ENCODE measurements at places on chromosomes 3 and 15.

DNA sequence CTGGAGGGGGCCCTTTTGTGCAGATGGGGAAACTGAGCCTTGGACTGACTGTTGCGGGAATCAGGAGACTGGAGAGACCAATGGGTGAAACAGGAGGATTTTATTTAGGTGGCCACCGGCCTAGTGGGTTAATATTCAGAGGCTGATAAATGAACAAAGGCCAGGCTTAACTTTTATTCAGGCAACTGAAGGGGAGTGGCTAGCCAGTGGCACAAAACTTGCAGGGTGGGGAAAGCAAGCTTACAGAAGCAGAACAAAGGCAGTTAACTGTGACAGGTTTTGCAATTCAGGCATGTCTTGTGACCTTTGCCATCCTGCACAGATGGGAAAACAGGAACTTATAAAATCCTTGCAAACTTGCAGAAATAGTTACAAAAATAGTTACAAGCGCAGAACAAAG, 24.9 kb upstream of the ACAD9 start:
- DNase-seq, result no peak

DNA sequence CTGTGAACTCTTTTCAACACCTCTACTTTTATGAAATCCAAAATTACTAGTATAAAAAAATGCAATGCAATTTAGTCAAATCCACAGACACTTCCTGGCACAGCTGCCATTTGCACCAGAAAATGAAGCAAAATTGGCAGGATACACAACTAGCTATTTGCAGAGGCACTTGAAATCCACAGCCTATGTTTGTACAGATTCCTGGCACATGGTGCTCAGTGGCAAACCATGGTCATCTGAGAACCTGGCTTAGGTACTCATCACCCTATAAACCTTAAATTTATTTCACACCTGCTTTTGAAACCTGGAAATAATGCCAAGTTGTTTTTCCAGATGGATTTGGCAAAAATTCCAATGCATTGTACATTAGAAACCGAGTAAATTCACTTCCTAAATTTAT, 20.2 kb upstream of the PPM1L start:
- no peak for DNase-seq

DNA sequence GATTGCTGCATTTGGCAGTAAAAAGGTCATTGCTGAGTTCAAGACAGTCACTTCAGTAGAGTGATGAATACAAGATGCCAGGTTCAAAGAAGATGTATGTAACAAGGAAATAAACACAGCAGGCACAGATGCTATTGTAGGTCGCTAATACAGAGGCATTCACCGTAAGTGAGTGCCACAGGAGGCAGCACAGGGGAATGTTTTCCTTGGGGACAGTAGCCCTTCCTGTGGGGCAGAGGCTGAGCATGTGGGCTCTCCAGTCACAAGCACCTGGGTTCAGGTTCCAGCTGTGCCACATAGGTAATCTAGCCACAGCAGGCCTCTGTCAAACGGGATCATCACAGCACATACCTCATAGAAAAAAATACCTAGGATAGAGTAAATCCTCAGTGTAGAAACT, 86.3 kb downstream of the RSL24D1 start:
- no peak for DNase-seq

- DNase-seq, result no peak
Observed at GRCh38 chr3:105867712-105868430, 941 bp downstream of the CBLB start.

DNA sequence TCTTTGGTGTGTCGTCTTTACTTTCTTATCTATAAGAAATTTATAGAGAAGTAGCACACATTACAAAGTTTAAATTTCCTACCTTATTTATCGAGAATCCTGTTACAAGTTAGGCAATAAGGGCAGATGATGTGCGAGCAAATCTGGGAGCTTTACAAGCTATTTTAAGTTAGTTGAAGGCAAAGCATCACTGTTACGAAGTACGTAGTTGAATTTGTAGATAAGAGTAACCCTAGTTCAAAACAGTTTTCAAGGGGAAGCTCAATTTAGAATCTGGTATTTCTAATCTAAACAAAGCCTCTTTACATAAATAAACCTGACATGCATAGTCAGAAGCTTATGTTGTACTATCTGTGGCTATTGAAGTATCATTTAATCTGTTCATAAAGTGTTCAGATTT, 8.4 kb downstream of the KBTBD8 start:
- DNase-seq, result no peak

DNA sequence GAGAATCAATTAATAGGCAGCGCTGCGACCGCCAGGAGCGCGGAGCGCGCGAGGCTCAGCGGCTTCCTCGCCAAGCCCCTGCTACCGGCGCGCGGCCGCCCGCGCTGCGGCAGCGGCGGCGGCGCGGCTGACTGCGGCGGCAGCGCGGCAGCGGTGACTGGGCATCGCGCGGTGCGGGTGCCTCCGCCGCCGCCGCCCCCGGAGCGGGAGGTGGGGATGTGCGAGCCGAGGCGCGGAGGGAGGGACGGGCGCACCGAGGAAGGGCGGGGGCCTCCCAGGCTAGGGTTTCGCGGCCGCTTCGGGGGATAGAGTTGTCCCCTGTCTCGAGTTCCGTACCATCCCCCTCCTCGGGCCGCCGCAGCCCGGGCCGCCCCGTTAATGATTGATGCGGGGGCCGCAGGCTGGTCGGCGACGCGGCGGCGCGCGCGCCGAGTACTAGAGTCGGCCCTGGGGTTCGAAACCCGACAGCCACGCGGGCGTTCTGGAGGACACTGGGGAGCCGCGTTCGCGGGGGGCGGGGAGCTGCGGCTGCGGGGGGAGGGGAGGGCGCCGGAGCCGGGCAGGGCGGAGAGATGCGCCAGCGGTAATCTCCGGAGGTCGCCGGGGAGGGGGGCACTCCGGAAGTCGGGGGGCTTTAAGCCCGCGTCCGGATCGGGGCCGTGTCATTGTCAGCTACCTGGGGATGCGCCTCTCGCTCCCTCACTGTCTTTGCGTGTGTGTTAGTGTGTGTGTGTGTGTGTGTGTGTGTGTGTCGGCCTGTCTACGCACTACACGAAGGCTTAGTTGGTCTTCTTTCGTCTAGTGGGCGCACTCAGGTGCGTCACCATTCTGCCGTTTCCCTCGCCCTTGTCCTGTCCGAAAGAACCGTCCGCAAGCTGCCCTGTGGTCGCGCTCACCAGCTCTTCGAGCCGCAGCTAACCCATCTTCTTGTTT, at the start of gene PAQR9:
Gene PAQR9, minus strand, starts transcription at position 159 of the 933 bp plus-strand sequence. CDS start 338 bp downstream, outside the sequence.
- peak; percentile 23 for DNase-seq

GRCh38 chr3:130844462-130844861, 49.4 kb upstream of the ATP2C1 start:
- no peak for DNase-seq

GRCh38 chr3:156252656-156253055, 132.3 kb downstream of the KCNAB1 start:
- DNase-seq, result no peak

- no peak for DNase-seq
Observed at GRCh38 chr15:26158176-26158575, 295.0 kb upstream of the ATP10A start.

DNA sequence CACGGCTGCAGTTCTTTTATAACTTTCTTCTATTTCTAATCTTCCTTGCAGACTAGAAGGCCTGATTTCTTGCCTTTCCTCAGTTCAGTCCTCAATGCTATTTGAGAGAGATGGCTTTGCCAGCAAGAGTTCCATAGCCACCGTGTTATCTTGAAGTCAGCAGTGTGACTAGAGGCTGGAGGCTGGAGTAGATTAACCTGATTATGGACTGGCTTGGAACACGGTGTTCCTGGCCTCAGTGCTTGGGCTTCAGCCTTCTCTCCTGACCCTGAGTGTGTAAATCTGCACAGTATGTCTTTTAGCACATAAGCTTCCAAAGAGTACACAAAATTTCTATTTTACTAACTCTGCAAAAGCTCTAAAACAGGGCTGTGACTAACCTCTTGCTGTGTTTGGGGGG, 61.4 kb downstream of the CCDC54 start:
- DNase-seq, result no peak

DNA sequence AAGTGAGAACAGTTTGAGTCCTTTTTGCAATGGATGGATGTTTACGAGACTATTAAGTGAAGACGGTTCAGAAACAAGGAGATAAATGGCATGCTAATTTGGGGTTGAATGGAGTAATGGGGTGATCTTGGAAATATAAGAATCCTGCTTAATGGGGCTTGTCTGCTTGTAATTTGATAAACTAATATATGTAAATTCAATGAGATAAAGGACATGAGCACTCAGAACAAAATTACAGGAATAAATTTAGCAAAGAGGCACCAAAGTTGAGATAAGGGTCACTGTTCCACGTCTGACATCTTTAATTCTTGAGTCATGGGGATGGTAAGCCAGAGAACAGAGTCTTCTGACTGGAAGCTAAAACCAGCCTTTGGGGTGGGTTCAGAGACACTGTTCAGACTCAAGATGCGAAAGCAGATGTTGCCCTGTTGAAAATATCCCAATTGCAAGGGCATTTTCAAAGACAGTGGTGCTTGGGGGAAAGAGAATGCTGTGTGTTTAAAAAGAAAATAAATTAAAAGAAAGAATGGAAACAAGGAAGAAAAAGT, 67.8 kb upstream of the CHRNB4 start:
- DNase-seq, result no peak

DNA sequence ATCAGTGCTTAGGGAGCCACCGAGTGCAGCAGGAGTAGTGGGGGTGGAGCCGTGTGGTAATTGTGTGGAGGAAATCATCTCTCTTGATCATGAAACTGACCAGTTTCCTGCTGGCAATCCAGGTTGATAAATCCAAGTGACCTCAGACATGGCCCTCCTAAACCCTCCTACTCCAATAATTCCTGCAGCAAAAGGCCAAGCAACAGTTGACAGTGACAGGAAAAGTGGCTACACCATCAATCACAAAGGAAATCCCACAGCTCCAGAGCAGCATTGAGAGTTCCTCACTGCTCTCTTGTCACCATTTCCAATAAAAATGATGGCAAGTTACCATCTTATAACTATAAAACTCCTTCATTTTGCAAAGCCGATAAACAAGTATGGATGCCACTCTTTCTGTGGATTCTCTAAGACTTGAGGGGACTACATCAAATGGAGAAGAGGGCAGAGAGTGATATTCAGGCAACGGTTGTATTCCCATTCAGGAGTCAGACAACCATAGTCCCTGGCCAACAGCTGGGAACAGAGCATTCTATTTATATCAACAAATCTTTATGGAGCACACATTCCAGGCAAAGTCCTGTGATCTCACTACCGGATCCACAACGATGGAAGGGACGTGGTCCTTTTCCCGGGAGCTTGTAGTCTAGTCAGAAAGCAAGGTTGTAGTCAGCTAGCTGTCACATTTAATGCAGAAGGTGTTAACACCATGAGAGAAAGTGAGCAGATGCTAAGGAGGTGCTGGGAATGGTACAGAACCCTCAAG, 312.5 kb upstream of the CTNNB1 start:
- DNase-seq, result no peak

- DNase-seq, result no peak
Observed at GRCh38 chr3:178297740-178298139, 238.5 kb upstream of the KCNMB2 start.

GRCh38 chr3:18717598-18717997, 292.5 kb upstream of the SATB1 start:
- DNase-seq, result no peak

DNA sequence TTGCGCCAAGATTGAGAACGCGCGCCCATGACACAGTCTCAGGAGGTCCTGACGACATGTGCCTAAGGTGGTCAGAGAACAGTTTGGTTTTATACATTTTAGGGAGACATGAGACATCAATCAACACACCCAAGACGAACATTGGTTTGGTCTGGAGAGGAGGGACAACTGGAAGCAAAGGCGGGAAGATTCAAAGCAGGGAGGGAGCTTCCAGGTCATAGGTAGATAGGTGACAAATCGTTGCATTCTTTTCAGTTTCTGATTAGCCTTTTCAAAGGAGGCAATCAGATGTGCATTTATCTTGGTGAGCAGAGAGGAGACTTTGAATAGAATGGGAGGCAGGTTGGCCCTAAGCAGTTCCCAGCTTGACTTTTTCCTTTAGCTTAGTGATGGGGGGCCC, 828.4 kb upstream of the DPPA4 start:
- DNase-seq, result no peak

DNA sequence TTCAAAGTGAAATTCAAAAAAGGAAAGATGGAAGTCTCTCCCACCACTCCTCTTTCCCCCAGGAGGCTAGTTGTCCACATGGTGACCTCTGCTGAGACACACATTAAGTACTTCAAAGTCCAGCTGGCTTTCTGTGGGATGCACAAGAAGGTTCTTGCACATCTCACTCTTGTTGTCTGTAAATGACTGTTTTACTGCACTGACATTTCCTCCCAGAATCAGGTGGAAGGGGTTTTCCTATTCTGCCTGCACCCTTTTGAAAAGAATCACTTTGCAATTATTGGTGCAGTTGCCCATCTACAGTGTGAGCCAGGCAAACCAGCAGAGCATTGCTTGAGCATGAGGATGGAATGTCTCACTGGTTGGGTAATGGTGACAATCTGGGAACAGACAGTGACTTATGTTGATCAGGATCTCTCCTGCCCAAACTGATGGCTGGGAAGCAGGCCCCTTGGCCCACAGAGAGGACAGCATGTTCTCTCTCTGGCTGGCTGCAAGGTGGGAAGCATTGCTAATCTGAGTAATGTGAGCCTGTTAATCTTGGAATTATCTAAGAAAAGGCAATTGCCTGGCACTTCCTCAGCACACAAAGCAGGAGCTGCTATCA, 347.7 kb upstream of the SATB1 start:
- DNase-seq, result no peak

DNA sequence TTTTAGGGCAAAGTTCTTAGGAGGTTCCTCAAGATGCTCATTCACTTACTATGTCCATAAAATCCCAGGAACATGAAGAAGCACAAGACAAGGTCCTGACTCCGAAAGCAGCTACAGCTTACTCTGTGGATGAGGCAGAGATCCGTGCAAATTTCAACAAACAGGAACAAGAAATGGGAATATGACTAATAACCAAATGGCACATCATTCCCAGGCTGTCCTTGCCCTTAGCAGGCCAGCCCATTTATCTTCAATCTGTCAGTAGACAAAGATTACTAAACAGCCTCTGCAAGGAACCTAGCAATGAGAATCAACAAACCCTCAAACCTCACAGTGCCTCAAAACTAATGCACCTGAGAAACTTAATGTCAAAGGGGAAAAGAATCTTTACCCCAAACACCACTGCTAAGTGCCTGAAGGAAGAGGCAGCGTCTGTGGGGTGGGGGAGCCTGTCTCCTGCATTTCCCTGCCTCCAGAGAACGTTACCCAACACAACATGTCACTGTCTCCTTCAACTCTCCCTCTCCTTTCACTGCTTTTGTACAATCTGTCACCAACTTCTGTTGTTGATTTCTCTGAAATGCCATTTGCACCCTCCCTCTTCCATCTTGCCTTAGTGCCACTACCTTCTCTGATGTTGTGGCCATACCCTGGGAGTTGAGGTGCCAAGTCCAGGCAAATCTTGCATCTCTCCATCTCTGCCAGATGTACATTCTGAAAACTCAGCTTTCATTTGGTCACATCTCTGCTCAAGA, 4.8 kb downstream of the TNFAIP8L3 start:
- no peak for DNase-seq

DNA sequence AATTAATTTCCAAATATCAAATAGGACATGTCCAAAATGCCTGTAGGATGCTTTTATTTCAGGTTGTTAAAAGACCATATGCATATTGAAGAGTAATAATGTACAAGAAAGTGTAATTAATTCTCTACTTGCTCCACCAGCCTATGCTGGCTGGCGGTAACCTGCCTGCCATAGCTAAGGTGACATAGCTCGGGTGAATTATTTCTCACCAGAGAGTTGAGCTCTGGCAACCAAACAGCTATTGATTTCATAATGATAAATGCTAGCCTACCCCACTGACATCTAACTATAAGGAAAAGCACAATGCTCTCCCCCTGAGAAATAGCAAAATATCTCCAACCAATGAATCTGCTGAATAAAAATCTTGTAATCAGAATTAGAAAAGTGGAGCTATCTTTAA, 48.9 kb downstream of the GADL1 start:
- DNase-seq, result no peak

- no peak for DNase-seq
Observed at GRCh38 chr15:58229297-58229768, 91.2 kb downstream of the AQP9 start.
